ENCODE measurements at places on chromosomes 1 and 21. TPM values are rescaled to one million over a fixed set of nuclear protein-coding genes. Genes with fewer than 3 reads are reported as not detected.

DNA sequence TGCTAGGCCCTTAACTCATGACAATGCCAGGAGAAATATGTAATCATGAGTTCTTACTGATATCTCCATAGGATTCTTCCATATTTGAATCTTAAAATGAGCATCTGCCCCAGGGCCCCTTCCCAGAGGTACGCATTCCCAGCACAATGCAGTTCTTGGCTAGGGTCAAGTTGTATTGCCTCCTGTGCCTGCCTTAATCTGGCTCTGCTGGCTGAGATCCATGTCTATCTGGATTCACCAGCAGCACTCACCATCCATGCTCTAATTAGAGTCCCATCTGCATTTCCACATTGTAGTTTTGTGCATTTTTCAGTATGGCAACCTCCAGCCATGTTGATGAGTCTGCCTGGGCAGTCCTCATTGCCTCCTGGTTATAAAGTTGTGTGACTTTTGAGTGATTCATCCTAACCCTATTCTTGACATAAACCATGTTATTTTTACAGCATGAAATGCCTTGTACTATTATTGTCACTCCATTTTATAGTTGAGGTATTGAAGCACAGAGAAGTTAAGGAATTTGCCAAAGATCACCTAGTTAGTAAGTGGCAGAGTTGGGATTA is 55.9 kb downstream of the CAMSAP2 start:
- DNase-seq: no peak

DNA sequence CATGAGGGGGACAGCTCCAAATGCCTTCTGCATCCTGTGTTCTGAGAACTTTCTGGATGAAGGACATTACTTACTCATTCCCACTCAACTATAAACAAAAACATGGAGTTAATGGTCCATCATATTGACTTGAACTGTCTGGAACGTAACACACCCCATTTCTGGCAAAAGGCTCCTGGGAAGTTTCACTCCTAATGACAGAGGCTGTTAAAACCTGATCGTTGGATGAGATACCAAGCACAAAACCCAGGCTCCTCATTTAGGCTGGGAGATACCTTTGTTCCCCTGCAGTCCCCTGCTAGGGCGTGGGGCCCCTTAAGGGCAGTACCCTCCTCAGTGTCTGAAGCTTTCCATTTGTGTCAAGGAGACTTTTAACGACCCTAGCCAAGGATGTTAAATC is 78.9 kb downstream of the RHOU start:
- DNase-seq: no peak

FBLIM1 gene
- total RNA-seq: 2.7 TPM

- no peak for DNase-seq
Observed at GRCh38 chr1:220526294-220526693, 1.6 kb upstream of the MARK1 start.

LTN1 gene
- 32.6 TPM for total RNA-seq

GRCh38 chr1:26015358-26015757 is 6.2 kb upstream of the EXTL1 start:
- no peak for DNase-seq

- DNase-seq: no peak
Observed at GRCh38 chr1:81439046-81439823, 361.5 kb upstream of the ADGRL2 start.

DNA sequence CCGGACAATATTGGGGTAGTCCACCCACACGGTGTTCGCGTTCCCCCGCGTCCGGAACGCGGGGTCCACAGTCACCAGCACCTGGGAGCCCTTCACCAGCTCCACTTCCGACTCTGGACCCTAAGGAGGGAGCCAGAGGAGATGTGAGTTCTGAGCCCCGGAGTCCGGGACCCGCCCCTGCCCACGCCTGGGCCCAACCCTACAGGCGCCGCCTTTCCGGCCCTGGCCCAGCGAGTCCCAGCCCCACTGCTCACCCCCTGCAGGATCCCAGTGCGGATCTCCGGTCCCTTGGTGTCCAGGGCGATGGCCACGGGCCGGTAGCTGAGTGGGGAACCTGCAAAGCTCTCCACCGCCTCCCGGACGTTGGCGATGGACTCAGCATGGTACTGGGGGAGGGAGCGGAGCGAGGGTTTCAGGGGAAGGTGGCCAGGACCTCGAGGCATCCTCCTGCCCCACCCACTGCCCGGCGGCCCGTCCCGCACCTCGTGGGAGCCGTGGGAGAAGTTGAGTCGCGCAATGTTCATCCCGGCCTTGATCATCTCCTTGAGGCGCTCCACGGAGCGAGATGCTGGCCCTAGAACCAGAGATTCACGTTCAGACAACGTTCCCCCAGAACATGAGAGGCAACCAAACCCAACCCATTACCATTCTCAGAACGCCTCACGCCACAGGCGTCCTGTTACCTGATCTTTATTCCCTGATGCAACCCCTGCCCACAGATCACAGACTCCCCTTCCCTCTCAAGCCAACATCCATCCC is 5.9 kb downstream of the PKLR start:
- no peak for DNase-seq

LY9 gene
- not detected for total RNA-seq

PAQR6 gene
- total RNA-seq: 321 TPM

- DNase-seq: no peak
Observed at GRCh38 chr21:8989721-8990325, 1531.6 kb upstream of the TPTE start.

DNA sequence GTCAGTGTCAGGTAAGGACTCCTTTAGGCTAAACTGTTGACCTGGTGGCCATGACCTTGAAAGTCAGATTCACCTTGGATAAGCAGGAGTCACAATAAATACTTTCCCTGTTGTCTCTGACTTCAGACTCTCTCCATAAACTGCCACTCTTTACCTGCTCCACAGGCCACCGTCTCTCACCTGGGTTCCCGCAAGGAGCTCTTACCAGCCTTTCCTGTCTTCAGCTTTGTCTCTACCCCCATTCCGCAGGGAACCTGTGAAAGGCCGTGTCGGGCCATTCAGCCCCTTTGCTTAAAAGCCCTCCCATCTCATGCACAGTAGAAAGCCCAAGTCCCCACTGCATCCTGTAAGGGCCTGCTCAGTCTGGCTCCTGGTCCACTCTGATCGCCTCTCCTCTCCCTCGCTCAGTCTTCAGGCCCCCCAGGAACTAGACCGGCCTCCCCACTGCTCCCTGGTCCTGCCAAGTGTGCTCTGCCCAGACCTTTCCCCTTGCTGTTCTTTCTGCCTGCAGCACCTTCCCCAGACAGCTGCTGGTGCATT is 79.5 kb downstream of the ACTL8 start:
- DNase-seq: peak; percentile 18

PDPN gene
- 9.2 TPM for total RNA-seq

GRCh38 chr1:174447866-174448530 is at the start of gene GPR52:
Gene GPR52 (plus strand): TSS chr1:174447964. CDS start chr1:174448112, 148 bp downstream.
- no peak for DNase-seq

DNA sequence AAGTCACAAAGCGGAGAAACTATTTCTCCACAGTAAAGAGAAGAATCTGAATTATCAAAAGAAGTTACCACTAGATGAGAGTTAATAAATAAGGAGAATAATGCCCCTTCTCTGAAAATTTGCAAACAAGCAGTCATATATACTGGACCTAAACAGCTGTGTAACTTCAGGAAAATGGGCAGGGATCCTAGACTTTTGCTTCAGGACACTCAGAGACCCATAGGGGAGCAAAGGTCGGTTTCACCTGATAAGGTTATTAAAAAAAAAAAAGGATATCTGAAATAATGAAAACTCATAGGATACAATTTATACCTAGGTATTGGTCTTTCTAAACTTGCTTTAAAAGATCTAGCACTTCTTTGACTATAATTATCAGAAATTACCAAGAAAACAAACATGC is 191.4 kb downstream of the KCNH1 start:
- no peak for DNase-seq

DNA sequence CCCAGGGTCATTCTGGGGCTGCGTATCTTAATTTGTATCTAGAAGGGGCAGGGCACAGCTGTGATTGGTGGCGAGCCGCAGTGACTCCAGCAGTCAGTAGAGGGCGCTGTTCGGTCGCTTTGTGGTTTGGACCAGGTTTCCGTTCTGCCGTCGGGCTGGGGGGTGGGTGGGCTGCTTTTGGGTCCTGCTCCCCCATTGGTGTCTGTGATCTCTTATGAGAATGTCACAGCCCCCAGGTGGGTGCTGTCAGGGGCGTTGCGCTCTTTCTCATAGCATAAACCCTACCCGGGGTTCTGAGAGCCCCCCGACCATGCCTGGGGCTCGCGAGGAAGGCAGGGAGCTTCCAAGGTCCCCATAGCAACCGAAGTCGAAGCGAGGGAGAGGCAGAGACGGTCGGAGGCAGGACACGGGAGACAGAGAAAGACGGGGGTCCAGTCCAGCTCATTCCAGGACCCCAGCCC is 5.4 kb downstream of the TFF3 start:
- peak; percentile 50 for DNase-seq

DNA sequence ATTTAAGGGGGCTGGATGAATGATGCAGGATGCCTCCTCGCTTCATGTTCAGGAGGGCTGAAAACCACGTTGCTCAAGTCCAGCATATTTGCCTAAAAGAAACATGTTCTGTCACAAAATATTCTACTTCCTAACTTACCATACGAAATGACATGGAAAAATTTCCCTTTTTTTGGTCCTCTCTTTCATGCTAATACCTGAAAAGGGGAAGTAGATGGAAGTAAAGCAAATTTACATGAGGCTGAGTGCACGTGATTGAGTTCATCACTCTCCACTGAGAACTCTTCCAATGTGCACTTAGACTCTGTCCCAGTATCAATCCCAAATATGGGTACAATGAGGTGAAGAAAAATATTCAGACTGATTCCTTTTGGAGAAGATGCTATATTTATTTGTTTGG is 23.0 kb downstream of the XCL2 start:
- no peak for DNase-seq

GRCh38 chr1:153968408-153968807 is 706 bp downstream of the CREB3L4 start:
- peak; percentile 40 for DNase-seq

PKP1 gene
- 2.4 TPM for total RNA-seq

DNA sequence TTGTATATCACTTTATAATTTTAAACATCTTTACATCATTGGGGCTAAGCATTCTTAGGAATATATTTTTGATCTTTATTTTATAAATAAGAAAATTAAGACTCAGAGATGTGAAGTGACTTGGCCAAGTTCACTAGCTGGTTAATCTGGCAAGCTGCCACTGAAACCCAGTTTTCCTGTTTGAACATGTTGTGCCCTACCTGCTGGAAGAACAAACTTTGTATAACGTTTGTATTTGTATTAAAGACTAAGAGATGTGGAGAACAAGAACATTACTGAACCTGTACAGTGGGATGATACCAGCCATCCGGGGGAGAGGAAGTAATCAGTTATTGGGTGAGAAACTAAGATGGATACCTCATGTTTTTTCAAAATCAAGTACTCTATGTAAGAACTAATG is 77.2 kb upstream of the SIPA1L2 start:
- DNase-seq: no peak

DNA sequence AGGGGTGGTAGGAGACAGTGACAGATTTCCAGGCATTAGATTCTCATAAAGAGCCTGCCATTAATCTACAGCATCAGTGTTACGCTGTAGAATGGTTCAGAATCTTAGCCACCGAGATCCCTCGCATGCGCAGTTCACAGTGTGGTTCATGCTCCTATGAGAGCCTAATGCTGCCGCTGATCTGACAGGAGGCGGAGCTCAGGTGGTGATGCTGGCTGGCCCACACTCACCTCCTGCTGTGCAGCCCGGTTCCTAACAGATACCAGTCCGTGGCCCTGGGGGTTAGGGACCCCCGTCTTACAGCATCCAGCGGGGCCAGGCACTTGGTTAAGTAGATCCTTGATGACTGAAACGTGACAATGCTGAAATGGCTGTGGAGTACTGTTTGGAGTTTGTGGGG is 163.6 kb upstream of the C1orf21 start:
- no peak for DNase-seq

DNA sequence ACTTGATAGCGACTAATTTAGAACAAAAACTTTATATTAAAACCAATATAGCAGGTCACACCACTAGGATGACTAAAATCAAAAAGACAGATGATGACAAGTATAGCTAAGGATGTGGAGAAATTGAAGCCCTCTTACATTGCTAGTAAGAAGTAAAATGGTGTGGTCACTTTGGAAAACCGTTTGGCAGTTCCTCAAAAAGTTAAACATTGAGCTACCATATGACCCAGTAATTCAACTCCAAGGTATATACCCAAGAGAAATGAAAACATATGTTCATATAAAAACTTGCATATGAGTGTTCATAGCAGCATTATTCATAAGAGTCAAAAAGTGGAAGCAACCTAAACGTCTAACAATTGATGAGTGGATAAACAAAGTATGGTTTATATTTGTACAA is 13.0 kb upstream of the SERINC2 start:
- no peak for DNase-seq

DNA sequence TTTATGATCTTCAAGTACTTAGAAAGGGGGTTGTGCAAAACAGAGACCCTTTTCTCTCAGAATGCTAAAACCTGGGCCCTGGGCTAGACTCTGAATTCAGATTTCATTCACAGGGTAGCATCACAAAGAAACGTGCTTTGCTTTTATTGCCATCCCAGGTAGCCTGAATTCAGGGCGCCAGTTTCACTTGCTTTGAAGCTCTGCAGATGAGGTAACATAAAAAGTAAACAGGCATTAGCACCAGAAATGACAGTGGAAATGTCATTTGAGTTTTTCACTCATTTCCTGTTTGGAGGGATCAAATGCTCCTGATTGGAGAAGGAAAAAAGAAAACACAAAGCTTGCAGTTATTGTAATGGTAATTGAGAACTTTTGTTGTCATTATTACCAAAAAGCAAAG is 2.6 kb downstream of the SYPL2 start:
- DNase-seq: no peak

- DNase-seq: no peak
Observed at GRCh38 chr1:107691540-107691939, 273.4 kb downstream of the VAV3 start.

GRCh38 chr1:32426489-32427255 is 32.4 kb upstream of the BSDC1 start:
- DNase-seq: peak; percentile 49

DNA sequence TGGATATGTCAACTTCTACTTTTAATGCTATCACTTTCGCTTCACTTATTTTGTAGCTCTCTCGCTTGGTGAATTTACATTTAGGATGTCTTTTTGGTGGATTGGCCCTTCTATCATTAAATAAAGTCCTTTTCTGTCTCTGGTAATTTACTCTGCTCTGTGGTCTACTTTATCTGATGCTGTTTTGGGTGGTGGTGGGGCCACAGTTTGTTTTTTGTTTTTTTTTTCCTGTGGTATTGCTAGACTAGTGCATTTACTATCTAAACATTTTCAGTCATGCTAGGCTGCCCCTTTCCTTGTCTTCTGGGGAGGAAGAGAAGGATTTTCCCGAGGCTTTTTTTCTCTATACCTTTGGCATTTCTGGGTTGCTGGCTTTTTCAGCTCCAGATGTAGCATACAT is 18.1 kb upstream of the FCRLA start:
- DNase-seq: no peak

NPHS2 gene
- total RNA-seq: not detected

GRCh38 chr1:93614986-93615581 is 66.6 kb downstream of the BCAR3 start:
- no peak for DNase-seq

AIRE gene
- total RNA-seq: 2.7 TPM
